ENCODE measurements at places on chromosomes 4 and X. TPM values are rescaled to one million over a fixed set of nuclear protein-coding genes. Genes with fewer than 3 reads are reported as not detected.

The RAB39B gene
- 9.9 TPM for total RNA-seq

GRCh38 chr4:141306331-141306730 lies 85.6 kb downstream of the ZNF330 start:
- no peak for DNase-seq

- no peak for DNase-seq
Observed at GRCh38 chr4:53321151-53321983, 44.5 kb downstream of the SCFD2 start.

GRCh38 chrX:100687546-100687945 lies 43.5 kb downstream of the SRPX2 start:
- DNase-seq: no peak

DNA sequence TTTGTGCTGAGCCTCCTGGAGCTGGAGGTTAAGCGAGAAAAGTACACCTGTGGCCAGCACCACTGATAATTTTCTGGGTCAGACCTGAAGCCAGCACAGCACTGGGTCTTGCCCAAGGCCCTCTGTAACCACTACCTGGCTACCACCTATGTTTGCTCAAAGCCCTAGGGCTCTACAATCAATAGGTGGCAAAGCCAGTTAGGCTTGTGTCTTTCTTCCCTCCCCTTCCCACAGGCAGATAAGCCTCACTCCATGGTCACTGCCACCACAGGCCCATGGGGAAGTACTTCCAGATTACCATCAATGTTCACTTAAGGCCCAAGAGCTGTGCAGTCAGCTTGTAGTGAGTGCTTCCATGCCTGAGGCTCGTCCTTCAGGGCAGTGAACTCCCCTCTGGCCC lies 35.2 kb upstream of the ARMCX4 start:
- DNase-seq: no peak

The LRPAP1 gene
- 76.1 TPM for total RNA-seq

The PSAPL1 gene
- not detected for total RNA-seq

The PCDH18 gene
- total RNA-seq: not detected

DNA sequence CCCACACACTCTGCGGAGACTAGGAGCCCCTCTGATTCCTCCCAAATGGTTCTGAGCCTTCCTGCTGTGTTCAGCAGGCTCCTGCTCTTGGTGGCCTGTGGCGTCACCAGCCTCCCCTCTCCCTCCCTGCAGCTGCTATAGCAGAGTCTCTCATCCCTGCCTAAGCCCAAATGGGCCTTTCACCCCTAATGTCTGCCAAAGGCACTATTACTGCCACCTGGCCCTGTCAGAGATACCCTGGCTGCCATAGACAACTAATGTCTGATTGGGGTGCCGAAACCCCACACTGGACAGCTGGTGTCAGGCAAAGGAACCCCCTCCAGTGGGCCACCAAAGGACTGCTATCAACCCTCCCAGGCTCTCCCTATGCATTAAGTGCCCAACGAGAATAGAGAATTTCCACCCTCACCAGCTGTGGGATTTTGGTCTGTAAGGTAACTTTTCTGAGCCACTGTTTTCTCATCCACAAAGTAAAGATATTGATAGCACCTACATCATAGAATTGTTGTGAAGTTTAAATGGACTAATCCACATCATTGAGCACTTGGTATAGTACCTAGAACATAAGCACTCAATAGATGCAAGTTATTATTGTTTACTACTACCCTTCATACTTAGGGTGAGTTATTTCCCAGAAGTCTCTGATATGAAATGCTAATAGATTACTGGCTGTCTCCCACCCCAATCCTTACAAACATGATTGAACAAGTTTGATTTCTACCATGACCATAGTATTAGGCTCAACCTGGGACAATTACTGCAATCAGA lies 421.3 kb downstream of the MID1IP1 start:
- DNase-seq: no peak

GRCh38 chr4:19497705-19498104 lies 754.0 kb upstream of the SLIT2 start:
- DNase-seq: no peak
